Neural progenitor cell (in vitro differentiated cells): ENCODE measurements at places on chromosomes 7 and 10. TPM values are rescaled to one million over a fixed set of nuclear protein-coding genes. Genes with fewer than 3 reads are reported as not detected.

Gene MINDY4
- total RNA-seq: 5.2 and 5.9 TPM in 2 replicates

DNA sequence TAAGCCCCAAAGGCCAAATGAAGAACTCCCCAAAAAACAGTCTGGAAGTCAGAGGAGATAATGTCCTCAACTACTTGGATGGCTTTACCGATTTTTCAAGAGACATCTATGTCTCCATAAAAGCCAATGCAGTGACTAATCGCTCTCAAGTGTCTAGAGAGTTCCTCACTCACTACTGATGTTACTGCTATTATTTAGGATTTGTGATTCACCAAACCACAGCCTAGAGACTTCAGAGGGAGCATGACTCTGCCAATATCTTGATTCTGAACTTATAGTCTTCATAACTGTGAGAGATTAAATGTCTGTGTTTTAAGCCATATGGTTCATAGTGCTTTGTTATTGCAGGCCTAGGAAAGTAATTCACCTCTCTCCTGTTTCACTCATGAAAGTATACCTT, 160.2 kb downstream of the IPMK start:
- no peak for DNase-seq

GRCh38 chr7:80528689-80529088, 16.8 kb upstream of the GNAT3 start:
- DNase-seq: no peak

- DNase-seq: no peak
These were observed 32.1 kb downstream of the C10orf105 start for GRCh38 chr10:71687480-71687879.

- no peak for DNase-seq
These were observed 521.9 kb downstream of the TYW1 start for GRCh38 chr7:67518580-67518979.

DNA sequence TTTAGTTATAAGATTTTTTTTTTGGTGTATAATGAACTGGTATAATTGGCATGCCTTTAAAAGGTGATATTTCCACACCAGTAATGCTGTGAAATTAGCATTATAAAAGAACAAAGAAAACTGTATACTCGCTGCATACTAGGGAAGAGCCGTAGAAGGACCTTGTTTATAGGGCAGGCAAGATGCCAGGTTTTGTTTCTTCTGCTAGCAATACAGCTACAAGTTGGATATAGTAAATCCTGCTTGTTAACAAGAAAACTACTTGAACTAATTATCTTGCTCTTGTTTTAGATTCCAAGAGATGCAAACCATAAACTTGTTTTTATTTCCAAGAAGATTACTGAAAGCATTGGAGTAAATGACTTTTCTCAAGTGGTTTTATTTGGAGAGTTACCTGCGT, 1.9 kb downstream of the DNAH11 start:
- no peak for DNase-seq

GRCh38 chr7:27920281-27920946, 180.5 kb downstream of the TAX1BP1 start:
- DNase-seq: no peak

GRCh38 chr10:110540031-110540430, 27.5 kb upstream of the SMC3 start:
- no peak for DNase-seq

GRCh38 chr7:66409493-66409892, 204.4 kb downstream of the TPST1 start:
- DNase-seq: no peak
